ENCODE measurements at places on chromosomes 11 and 22. TPM values are rescaled to one million over a fixed set of nuclear protein-coding genes. Genes with fewer than 3 reads are reported as not detected.

The MYO7A gene
- total RNA-seq = 4.3 TPM

The DGAT2 gene
- 1.8 TPM for total RNA-seq

The DRICH1 gene
- 1.2 TPM for total RNA-seq

The TLCD5 gene
- 6.9 TPM for total RNA-seq

The MMP8 gene
- total RNA-seq = not detected

The BTG4 gene
- not detected for total RNA-seq

The EPS8L2 gene
- total RNA-seq = 33.3 TPM

The RPS6KB2 gene
- 28.4 TPM for total RNA-seq

The MN1 gene
- 17.4 TPM for total RNA-seq

DNA sequence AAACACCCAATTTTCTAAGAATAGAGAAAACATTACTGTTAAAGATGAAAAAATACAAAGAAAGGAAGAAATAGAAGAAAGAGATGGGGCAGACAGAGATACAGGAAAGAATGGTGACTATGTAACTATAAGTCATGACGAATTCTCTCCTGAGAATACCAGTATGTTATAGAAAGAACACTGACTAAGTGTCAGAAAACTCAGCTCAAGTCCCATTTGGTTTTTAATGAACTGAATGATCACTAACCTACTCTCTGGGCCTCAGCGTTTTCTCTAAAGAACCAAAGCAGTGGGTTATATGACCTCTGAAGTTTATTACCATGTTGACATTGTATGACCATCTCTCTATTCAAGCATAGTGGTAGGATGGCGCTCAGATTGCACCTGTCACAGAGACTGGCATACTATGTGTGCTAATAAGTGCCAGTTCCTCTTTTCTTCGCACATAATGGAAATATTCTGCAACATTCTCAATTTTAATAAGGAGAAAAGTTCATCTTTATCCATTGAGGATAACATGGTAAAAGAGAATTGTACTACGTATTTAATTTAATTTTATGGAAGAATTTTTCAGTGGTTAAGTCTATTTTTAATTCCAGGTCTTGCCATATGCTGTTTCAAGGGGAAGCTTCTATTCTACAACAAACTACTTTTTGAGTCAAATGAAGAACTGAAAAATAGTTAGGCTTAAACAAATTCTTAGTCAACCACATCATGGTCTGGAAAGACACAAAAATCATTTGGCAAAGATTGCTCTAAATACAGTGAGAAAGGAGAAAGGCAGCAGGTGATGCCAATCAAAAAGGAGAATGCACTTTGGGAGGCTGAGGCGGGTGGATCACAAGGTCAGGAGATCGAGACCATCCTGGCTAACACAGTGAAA, 25.0 kb upstream of the EED start:
- no peak for DNase-seq

GRCh38 chr22:36982136-36982535, 37.1 kb downstream of the TST start:
- DNase-seq = no peak

DNA sequence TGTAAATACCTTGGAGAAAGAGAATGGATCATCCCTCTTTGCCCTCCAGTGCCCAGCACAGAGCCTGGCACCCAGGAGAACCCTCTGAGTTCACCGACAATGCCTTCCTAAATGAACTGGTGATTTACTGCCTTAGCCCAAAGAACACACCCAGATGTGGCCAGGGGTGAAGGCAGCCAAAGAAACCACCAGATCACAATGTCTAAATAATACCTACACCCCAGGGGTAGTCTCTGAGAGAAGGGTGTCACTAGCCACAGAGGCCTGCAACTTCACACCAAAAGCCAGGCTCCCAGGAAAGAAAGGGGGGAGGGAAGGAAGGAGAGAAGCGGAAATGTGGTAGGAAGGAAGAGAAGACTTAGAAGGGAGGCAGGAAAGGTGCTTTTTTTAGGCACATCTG, 65.7 kb downstream of the RPL27A start:
- no peak for DNase-seq

- DNase-seq = no peak
Measured at GRCh38 chr11:118290923-118291322, 13.6 kb upstream of the CD3E start.

- DNase-seq = no peak
Measured at GRCh38 chr11:65658174-65659021, 4.3 kb downstream of the RELA start.

- DNase-seq = no peak
Measured at GRCh38 chr11:13053255-13053917, 44.3 kb downstream of the RASSF10 start.

DNA sequence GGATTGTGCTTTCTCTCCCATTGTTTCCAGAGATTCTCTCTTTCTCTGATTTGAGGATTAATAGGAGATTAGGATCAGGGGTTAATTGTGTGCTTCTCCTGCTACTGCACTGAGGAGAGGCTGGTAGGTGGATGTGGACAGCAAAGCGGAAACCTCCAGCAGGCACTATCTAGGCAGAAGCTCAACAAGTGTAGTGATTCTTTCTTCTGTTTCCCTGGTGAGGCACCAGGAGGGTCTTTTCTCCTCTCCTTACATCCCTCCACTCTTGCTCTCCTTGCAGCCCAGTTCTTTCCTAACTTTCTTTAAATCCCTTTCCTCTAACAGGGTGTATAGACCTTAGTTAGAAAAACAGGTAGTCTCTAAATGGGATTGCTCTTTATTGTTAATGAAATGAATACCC, 1.9 kb upstream of the ZBTB16 start:
- DNase-seq = no peak

DNA sequence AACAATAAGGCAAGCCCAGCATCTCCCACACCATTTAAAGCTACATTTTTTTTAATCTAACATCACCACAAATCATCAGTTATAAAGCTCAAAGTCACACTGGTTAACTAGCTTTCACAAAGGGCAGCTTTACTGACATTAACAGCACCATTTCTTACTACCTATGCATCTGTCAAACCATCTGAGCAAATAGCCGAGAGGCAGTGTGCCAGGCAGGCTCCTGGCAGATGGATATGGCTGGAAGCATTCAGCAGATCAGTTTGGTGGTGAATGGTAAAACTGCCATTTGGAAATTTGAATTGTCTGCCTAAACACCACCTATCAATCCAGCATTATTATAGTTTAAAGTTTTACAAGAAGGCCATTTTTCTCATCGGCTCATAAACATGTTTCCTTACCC, 131.2 kb downstream of the TTC28 start:
- no peak for DNase-seq

DNA sequence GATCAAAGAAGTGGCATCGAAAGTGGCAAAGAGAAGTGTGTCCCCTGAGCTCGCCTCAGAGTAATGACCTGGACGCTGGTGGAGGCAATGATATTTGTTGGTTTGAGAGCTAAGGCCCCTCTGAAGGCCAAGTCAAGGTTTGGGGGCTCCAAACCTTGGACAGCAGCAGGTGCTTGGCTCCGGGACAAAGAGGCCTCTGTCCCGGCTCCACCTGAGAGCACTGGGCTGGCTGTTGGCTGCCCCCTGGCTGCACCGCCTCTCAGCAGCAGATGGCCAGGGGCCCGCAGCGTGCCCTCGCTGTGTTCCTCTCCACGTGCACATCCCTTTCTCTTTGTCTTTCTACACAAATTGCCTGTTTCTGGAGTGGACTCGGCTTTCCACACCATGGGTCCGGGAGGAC, 301.3 kb downstream of the NTM start:
- no peak for DNase-seq

- no peak for DNase-seq
Measured at GRCh38 chr11:63841554-63841953, 2.6 kb downstream of the MARK2 start.

GRCh38 chr22:46592390-46592872, 27.8 kb upstream of the GRAMD4 start:
- no peak for DNase-seq

DNA sequence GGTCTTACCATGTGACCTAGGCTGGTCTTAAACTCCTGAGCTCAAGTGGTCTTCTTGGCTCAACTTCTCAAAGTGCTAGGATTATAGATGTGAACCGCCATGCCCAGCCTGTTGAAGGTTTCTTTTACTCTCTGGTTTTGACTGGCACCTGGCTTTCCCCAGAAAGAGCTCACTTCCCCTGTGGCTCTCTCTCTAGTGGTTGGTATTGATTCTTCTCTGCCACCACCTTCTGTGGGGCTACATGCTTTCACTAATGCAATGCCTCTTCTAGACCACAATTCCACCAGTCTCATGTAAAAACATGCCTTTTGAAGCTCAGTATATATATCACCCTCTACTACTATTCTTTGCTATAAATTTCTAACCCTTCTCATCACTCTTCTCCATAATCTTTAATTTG, 67.2 kb downstream of the CCDC83 start:
- DNase-seq = no peak

DNA sequence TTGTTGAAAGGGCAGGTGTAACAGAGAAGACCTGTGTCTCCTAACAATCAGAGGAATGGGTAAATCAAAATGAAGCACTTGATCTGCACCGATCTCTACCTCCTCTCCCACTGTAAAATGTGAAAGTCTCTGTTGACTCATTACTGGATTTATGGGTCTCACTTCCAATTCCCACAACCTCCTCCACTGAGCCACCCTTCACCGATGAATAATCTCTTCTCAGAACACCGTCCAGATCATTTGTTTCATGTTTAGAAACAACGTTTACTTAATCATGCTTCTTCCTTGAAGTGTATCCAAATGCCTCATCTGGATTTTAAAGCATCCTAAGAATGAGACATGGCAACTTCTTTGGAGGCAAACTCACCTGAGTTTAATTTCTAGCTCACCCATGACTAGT, 643.6 kb downstream of the ETS1 start:
- no peak for DNase-seq

- DNase-seq = no peak
Measured at GRCh38 chr11:109077291-109077920, 344.6 kb upstream of the C11orf87 start.

GRCh38 chr22:47816863-47817210, 1054.4 kb downstream of the TBC1D22A start:
- no peak for DNase-seq

GRCh38 chr11:103581760-103582159, 454.7 kb upstream of the DDI1 start:
- DNase-seq = no peak

DNA sequence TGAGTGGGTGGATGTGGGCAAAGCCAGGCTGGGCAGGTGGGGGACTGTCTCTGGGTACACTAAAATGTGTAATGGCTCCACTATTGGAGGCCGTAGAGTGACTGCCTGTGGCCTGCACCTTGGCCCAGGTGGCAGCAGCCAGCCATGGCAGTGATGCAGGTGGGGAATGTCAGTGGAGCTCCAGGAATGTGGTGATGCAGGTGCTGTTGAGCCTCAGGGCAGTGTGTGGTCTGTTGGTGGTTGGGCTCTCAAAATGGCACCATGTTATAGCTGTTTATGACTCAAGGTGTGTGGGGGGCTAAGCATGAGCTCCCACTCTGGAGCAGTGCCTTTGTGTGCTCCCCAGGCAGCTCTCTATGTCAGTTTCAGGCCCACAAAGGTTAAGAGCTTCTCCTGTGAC, 40.2 kb upstream of the CCDC90B start:
- no peak for DNase-seq

Measured in ovary (tissue), 10 donors.